Activated T-cell treated with anti-CD3 and anti-CD28 coated beads, Interleukin-2, amount 50 U/mL, for 1 hour (primary cell): ENCODE measurements at places on chromosomes 12 and 14.

GRCh38 chr14:59463787-59464485, 1.2 kb downstream of the GPR135 start:
- DNase-seq = no peak

- no peak for DNase-seq
These were observed 98.9 kb downstream of the DENND5B start for GRCh38 chr12:31491841-31492598.

- DNase-seq = no peak
These were observed 31.7 kb upstream of the APPL2 start for GRCh38 chr12:105267711-105268110.

- DNase-seq = no peak
These were observed 373.1 kb downstream of the SOX5 start for GRCh38 chr12:23576372-23576771.

- DNase-seq = no peak
These were observed 104.0 kb downstream of the NCOR2 start for GRCh38 chr12:124463341-124463921.

DNA sequence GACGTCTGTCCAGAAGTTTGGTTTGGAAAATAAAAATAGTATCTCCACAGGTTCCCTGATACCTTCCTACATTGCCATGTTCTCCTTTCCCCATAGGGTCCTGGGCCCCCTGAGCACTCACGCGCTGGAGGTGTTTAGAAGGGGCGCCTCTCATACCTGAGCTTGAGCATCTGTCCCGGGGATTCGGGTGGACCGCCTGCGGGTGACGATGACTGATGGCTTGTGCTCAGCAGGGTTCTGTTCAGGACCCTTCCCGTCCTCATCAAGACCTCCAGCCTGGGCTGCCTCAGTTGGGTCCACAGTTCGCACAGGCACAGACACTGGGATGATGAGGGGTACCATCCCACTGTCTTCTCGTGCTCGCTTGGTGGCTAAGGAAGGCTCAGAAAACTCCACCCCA, 22.7 kb upstream of the PNMA1 start:
- DNase-seq = no peak

GRCh38 chr14:95025218-95025617, 132.1 kb downstream of the DICER1 start:
- no peak for DNase-seq
